ENCODE measurements at places on chromosomes 13 and 19. TPM values are rescaled to one million over a fixed set of nuclear protein-coding genes. Genes with fewer than 3 reads are reported as not detected.
A peak's percentile ranks its signal among the peaks of the same experiment; 100 is the strongest.

EID2 gene
- total RNA-seq = 15.7 TPM

LILRB1 gene
- not detected for total RNA-seq

DNA sequence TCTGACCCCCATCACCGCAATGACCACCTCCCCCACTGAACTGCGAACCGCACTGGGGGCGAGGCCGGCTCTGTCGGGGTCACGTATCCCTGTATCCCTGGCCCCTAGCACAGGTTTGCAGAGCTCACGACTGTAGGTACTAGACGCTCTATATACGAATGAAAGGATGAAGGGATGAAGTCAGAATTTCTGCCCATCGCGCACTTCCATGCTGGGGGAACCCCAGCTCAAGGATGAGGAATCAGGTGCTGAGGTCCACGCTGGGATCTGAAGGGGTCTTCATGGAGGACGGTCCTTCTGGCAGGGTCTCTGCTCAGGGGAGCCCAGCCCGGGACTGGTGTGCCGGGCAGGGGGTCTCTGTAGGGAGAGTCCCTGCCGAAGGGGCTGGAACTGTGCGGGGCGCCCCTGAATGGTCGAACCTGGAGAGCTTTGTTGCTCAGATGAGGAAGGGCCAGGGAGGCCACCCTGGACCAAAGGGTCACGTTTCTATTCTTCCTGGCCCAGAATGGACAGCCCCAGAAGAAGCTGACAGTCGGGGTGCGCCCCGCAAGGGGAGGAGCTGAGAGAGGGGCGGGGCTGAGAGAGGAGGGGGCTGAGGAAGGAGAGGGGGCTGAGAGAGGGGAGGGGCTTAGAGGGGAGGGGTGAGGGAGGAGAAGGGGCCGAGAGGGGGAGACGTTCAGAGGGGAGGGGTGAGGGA is 37.9 kb upstream of the SEMA6B start:
- H3K4me3 ChIP-seq = no peak overlapping the region
- H3K36me3 ChIP-seq = no peaks in the 10 kb centered on the region
- no peak for DNase-seq
- no peaks in the 10 kb centered on the region for H3K4me1 ChIP-seq
- peaks cover 16% of the 10 kb centered on the region for H3K27me3 ChIP-seq

DNA sequence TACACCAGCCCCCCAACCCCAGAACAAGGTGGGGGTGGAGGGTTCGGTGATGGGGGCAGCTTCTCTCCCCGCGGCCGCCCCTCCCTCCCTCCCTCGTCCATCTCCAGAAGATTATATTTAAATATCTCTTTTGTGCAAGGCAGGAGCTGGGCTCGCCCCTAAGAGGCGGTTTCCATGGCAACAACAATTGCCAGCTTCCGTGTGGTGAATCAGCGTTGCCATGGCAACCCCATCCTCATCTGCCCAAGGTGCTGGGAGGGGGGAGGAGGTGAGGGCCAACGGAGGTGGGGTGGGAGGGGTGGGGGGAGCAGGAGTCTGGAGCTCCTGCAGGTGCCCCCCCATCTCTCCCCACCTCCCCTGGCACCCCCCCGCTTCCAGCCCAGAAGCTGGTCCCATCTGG is 46.4 kb downstream of the CELF5 start:
- peaks cover 43% of the 10 kb centered on the region for H3K27me3 ChIP-seq
- H3K4me3 ChIP-seq = no peak overlapping the region
- no peaks in the 10 kb centered on the region for H3K36me3 ChIP-seq
- H3K4me1 ChIP-seq = peaks cover 3% of the 10 kb centered on the region
- H3K27ac ChIP-seq = no peak overlapping the region
- DNase-seq = peak; percentile 18

URAD gene
- total RNA-seq = not detected

ZNF492 gene
- not detected for total RNA-seq

DNA sequence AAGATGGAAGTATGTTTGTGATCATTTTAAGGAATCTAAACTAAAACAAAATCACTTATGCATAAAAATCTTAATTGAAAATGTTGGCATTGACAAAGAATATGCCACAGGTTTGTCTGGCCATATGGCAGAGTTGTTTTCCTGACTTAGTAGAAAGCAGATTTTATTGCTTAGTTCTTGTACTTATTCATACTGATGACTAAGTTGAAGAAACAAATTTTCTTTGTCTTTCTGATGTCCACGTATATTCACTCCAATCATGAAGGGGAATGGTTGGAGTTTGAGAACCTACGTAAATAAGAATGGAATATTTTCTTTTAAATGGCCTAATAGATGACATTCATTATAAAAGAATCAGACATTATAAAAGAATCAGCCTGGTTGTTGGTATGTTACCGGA is 8.0 kb upstream of the GPC6 start:
- H3K36me3 ChIP-seq = no peaks in the 10 kb centered on the region
- no peak overlapping the region for H3K4me3 ChIP-seq
- H3K27ac ChIP-seq = no peak overlapping the region
- no peaks in the 10 kb centered on the region for H3K27me3 ChIP-seq
- H3K4me1 ChIP-seq = no peaks in the 10 kb centered on the region

EDNRB gene
- total RNA-seq = 3.2 TPM

DHPS gene
- 47.6 TPM for total RNA-seq

DNA sequence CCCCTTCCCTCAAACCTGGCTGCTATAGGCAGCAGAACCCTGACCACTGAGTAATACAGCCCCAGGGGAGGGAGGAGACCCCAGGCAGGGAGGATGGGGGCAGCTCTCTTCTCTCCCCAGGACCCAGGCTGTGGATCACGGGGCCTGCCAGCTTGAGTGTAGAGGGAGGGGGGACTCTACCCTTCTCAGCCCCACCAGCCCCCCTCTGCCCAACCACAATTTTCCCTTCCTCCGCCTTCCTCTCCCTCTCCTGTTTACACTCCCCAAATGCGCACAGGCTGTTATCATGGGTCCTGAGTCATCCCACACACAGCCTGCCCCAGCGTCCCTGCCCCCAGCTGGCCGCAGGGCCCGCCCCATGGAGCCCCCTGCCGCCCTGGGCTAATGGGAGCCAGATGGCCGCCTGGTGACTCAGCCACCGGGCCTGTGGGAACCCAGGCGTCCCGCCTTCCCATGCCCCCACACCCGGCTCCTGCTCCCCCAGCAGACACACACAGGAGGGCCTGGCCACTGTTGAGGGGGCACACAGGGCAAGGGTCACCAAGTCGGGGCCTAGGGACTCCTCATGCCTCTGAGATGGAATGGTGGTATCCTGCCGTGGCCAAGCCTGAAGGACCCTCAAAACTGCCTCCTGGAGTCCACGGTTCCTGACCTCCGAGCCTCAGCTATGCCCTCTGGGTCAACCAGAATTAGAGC is 13.6 kb downstream of the CCDC97 start:
- H3K4me1 ChIP-seq = peaks cover 77% of the 10 kb centered on the region
- H3K36me3 ChIP-seq = peaks cover 14% of the 10 kb centered on the region
- no peaks in the 10 kb centered on the region for H3K27me3 ChIP-seq
- H3K4me3 ChIP-seq = peak overlapping the region; percentile 32

ZNF761 gene
- 10.3 TPM for total RNA-seq

HPN gene
- 0.31 TPM for total RNA-seq

GRCh38 chr13:44497801-44498200 is 78.3 kb downstream of the TSC22D1 start:
- no peak overlapping the region for H3K27ac ChIP-seq
- H3K4me1 ChIP-seq = no peaks in the 10 kb centered on the region
- no peak overlapping the region for H3K4me3 ChIP-seq
- peaks cover 6% of the 10 kb centered on the region for H3K36me3 ChIP-seq

STARD13 gene
- 28.7 TPM for total RNA-seq

DNA sequence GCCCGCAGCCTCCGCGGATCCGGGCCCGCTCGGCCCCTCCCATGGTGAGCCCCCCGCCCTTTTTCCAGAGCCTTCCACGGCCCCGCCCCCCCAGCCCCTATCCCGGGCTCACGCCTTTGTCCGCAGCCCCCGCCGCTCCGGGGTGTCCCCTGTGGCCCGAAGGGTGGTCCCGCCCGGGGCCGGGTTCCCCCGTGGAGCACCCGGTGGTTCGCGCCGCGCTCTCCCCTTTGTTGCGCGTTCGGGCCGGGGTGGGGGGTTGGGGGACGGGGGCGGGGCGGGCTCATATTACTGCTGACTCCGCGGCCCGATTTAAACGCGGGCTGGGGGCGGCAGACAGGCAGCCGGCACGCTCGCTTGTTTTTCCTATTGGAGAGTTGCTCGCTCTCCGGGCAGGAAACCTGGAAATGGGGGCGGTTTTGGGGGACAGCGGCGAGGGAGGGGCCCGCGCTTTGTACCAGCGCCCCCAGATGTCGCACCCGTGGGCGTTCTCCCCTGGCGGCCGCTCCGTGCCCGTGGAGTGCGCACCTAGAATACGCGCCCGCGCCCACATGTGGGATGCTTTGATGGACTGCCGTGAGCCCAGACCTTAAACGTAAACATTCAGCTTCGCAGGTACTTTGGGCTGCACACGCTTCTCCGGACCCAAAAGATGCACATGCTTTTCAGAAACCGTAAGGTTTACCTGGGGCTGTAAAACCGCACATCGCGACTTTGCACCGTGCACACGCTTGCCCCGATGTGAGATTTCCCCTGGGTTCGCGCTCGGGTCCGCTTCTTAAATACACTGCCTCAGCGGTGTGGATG is 699 bp downstream of the PTOV1 start:
- H3K4me1 ChIP-seq = peaks cover 28% of the 10 kb centered on the region
- no peaks in the 10 kb centered on the region for H3K27me3 ChIP-seq
- no peaks in the 10 kb centered on the region for H3K36me3 ChIP-seq
- peak overlapping the region; percentile 97 for H3K27ac ChIP-seq

MYH14 gene
- not detected for total RNA-seq

SLC7A10 gene
- total RNA-seq = 0.43 TPM

RFXANK gene
- 92.5 TPM for total RNA-seq

DNA sequence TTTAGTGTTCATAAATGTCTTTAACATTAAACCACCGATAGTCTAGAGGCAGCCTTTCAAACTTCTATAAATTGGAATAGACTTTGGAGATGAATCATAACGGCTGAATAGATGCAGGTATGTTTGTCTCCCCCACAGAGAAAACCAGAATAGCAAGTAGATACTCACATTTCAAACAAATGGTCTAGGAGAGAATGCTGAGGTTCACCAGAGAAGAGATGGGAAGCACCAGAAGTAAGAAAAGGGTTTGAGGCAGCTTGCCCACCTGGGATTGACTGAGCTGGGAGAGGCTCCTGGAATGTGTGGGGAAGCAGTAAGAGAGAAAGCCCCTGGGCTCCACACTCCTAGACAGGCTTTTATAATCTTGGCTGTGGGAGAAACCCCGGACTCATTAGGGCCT is 6.4 kb downstream of the IGFL3 start:
- H3K36me3 ChIP-seq = no peaks in the 10 kb centered on the region
- peak overlapping the region; percentile 8 for H3K27ac ChIP-seq
- no peak overlapping the region for H3K4me3 ChIP-seq
- peaks cover 28% of the 10 kb centered on the region for H3K4me1 ChIP-seq
- peaks cover under 1% of the 10 kb centered on the region for H3K27me3 ChIP-seq

MUC16 gene
- total RNA-seq = not detected

DNA sequence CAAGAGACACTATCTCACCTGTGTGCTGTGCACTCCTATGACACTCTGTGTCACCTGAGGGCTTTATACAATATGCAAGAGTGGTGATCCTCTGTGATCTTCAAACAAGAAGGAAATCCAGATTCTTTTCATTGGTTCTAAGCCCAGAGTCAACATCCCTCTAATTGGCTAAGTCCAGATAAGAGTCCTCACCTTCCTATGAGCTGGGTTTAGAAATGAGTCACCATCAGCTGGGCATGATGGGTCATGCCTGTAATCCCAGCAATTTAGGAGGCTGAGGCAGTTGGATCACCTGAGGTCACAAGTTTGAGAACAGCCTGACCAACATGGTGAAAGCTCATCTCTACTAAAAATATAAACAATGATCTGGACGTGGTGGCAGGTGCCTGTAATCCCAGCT is 144.4 kb downstream of the ZNF675 start:
- H3K4me1 ChIP-seq = no peaks in the 10 kb centered on the region
- no peaks in the 10 kb centered on the region for H3K27me3 ChIP-seq

GRCh38 chr13:71596116-71596515 is 270.9 kb downstream of the DACH1 start:
- no peak overlapping the region for H3K27ac ChIP-seq
- H3K4me1 ChIP-seq = no peaks in the 10 kb centered on the region
- no peaks in the 10 kb centered on the region for H3K27me3 ChIP-seq
- H3K4me3 ChIP-seq = no peak overlapping the region
- no peak for DNase-seq
